ENCODE measurements at places on chromosomes 7 and 10. TPM values are rescaled to one million over a fixed set of nuclear protein-coding genes. Genes with fewer than 3 reads are reported as not detected.

The MOGAT3 gene
- total RNA-seq = not detected

The TMEM184A gene
- total RNA-seq = not detected

The LIPF gene
- total RNA-seq = not detected

The PLAC9 gene
- total RNA-seq = 3.8 TPM

The CACNB2 gene
- total RNA-seq = not detected

The HERPUD2 gene
- total RNA-seq = 12.0 TPM

The KBTBD2 gene
- 23.4 TPM for total RNA-seq

GRCh38 chr7:47452295-47452694 is 129.6 kb downstream of the TNS3 start:
- no peak for DNase-seq

- DNase-seq = no peak
These were observed 113.9 kb upstream of the STK17A start for GRCh38 chr7:43469051-43469450.

DNA sequence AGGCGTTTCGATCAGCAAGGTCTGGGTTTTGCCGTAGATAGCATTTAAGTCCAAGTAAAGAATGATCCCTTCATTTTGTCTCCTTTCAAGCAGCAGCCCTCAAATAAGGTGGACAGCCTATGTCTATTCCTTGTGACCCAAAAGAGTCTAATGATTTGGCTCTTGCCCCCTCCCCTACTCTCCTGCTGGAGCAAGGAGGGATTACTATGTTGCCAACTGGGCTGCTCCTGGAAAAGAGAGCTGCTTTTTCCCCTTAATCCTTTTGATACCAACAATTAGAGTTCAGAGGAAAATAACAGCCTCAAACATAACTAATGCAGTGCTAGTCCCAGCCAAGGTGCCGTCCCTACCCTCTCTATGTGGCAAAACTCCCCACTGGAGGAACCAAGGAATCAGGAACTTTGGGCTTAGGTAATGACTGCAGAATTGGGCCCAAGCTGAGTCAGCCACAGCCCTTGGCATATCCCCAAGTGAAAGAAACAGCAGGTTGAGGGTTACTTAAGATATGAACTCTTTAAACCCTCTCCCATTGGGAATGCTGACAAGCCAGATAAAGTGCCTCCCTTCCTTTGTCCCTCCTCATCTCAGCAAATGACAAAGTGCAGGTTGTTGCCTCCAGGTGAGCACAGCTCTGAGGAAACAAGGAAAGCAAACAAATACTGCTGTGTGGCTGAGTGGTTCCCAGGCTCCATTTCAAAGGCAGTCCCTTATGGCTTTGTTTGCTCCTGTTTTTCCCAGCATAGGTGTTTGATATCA is 643.7 kb downstream of the INHBA start:
- DNase-seq = no peak

- no peak for DNase-seq
These were observed 236.2 kb downstream of the DGKB start for GRCh38 chr7:14666304-14666703.

DNA sequence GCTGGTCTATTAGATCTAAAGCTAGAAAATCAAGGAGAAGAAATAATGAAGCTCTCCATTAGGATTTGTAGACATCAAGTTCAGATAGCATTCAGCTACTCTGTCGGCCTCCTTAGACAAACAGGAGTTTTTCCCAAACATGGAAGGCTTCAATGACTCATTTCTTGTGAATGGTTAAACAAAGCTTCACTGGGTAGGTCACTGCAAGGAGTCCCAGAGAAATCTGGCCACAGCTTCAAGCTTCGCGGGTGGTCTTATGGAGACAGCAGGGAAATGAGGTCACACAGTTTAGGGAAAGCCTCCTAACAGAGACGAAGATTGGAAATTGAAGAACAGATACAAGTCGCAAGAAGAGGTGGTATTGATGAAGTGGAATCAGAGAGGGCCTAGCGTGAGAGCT is 22.6 kb upstream of the LRRC72 start:
- no peak for DNase-seq

GRCh38 chr10:44278837-44279324 is 106.0 kb downstream of the CXCL12 start:
- DNase-seq = peak; percentile 17

- peak; percentile 80 for DNase-seq
These were observed 22.8 kb downstream of the FAM107B start for GRCh38 chr10:14751921-14752320.

DNA sequence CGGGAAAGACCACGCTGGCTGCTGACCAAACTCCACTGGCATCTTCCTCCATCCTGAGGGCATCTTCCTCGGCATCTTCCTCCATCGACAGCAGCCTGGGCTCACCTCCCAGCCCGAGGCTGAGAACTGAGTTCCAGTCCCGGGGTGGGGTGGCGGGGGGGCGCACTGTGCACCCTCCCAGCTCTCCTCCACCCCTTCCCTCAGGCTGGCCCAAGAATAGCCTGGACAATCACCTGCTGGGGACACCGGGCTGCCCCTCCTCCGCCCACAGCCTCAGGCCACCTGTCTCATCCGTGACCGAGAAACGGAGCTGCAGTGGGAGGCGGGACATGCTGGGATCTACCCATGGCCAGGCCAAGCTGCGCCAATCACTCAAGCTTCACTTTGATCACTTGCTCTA is 37.2 kb downstream of the DIP2C start:
- no peak for DNase-seq

DNA sequence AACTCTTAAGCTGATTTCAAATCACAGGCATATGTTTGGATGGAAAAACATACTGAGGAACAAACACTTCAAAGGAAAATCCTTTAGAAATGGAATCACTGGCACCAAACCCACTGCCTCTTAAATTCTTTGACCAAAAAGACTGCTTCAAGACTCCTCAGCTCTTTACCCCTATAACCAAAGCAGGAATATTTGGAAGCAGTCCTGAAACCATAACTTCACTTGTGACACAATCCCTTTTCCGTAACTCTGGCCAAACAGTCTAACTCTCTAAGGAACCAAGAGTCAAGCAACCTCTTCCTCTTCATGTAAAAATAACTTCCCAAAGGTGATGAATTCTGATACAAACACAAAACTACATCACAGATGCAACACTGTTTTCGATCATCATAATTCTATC is 104.3 kb downstream of the MTERF1 start:
- no peak for DNase-seq

GRCh38 chr7:14606101-14606500 is 296.4 kb downstream of the DGKB start:
- no peak for DNase-seq

GRCh38 chr10:110141871-110142635 is 65.4 kb upstream of the MXI1 start:
- DNase-seq = no peak

DNA sequence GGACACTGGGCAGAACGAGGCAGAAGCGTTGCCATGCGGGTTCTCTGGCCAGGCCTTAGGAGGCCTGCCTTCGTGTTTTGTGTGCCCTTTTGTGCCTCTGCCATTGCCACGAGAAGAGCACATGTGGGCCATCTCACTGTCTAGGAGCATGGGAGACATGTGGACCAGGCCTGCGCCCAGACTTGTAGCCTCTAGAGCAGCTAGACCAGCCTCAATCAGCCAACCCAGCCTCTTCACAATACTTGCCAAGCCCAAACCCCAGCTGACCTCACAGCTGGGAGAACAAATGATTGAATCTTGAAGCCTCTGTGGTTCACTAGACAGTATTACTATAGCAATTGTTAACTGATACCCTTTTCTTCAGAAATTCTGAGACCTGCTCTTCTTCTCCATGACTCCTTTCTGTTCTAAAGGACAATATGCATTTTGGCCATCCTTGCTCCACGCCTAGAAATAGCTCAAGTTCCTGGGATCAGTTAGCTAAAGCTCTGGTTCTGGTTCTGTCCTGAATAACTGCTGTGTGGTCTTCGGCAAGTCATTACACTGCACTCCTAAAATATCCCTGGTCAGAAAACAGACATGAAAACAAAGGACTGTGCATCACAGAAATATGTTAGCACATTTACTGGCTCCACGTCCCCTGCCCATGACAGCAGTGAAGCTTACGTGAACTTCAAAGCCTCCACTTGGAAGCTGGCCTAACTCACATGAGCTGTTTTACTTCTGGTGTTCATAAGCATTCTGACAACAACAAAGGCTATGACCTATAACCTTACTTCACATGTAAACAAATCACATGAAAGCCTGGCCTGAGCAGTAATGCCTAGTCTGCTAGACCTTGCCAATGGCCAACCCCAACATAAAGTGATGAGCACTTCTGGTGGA is 72.3 kb upstream of the MKRN1 start:
- no peak for DNase-seq

- no peak for DNase-seq
These were observed 35.2 kb downstream of the SEMA3A start for GRCh38 chr7:84159435-84159834.

DNA sequence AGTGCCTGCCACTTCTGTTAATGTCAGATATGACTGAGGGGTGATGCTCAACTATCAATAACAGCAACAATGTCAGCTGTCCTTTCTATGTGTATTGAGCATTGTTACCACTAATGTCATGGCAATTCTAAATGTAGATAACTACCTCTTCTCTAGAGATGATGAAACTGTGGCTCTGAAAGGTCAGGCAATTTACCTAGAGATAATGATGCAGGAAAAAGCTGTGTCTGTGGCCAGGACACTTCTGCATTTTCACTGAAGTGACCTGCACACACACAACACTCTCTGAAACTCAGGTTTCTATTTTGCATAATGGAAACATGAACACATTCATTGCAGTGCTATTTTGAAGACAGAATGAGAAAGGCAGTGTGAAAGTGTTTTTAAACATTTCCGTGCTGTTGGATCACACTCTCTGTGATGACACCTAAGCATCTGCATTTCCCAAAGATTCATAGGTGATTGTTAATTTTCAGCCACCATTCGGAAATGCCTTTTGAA is 148.2 kb downstream of the KCND2 start:
- DNase-seq = no peak

- no peak for DNase-seq
These were observed 787 bp upstream of the PLEKHA1 start for GRCh38 chr10:122373721-122374120.

DNA sequence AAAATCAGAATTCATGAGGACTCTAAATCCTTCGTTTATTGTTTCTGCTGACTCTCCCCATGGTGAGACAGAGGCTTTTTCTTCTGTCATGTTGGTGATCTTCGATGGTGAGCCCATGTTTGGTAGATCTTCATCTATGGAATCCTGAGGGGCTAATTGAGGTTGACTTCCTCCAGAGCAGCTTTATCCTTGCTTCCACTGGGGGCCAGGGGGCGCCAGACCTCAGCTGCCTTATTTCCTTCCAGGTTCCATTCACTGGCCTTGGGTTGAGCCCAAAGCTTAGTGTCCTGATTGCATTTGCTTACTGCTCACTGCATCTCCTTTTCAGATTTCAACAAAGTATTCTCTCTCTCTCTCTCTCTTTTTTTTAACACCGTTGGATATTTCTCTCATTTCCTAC is 80.7 kb downstream of the GCC1 start:
- peak; percentile 5 for DNase-seq

- no peak for DNase-seq
These were observed 291.8 kb upstream of the LYZL1 start for GRCh38 chr10:28996947-28997551.

- no peak for DNase-seq
These were observed 18.8 kb upstream of the PROSER2 start for GRCh38 chr10:11804336-11804735.

GRCh38 chr10:43420369-43421200 is 11.6 kb upstream of the HNRNPF start:
- DNase-seq = peak; percentile 92

DNA sequence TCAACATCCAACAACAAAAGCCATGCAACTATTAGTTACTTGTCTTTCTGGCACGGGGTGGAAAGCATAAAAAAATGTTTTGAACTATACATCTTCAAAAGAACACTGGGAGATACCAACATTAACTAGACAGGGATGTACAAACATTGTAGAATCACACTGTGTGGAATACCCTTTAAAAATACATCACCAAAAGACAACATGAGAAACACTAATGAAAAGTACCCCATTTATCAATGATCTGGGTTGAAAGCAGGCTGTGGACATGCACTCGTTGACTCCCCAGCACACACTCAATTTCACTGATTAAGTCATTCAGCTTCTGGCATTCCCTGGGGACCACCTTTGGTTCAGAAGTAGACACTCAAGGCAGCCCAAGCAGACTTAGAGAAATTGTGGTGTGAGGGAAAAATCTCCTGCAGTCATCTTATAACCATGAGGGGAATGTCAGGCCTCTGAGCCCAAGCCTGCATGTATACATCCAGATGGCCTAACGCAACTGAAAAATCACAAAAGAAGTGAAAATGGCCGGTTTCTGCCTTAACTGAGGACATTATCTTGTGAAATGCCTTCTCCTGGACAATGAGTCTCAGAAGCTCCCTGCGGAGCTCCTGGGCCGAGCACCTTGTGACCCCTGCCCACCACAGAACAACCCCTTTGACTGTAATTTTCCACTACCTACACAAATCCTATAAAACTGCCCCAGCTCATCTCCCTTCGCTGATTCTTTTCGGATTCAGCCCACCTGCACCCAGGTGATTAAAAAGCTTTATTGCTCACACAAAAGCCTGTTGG is 53.0 kb downstream of the CACUL1 start:
- no peak for DNase-seq

- no peak for DNase-seq
These were observed 42.8 kb downstream of the MGMT start for GRCh38 chr10:129509835-129510234.

GRCh38 chr7:23294549-23295400 is 4.4 kb upstream of the MALSU1 start:
- DNase-seq = no peak

DNA sequence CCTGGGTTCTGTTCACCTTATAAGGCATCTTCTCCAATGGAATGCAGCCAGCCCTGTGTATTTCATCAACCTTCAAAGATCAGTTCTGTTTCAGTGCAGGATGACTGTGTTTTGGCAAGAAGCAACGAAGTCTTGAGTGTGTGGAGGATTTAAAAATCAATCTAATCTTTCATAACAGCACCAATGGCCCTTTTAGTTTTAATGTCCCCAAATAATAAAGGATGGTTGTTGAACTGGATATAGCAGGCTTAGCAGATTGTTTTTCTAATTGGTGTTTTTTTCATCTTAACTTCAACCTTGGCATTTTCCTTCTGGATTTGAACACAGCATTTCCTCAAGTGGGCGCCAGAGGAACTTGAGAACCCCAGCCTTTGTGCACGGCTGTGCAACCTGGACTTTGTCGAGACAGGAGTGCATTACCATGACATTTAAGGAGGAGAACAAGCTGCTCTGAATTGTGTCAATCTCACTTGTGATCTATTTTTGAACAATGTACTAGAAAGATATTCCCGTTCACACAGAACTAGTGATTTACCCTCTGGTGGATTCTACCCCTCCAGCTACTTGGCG is 313.3 kb upstream of the AKR1E2 start:
- peak; percentile 42 for DNase-seq

DNA sequence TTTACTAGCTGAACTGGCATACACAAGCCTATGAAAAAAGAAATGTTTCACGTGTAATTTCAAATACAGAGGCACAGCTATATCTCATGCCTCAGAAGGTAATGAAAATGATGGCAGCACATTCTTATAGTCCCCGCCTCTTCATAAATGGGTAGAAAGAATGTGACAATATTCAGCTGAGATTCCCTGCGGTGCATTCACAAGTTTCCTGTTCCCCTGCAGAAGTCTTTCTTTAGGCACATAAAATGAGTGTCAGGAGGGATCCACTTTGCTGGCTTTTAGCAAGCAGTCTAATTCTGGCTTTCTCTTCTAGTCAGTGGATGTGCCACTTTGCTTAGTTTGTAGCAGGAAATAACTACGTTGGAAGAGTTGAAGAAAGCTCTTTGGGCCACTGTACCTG is 56.1 kb downstream of the DGKB start:
- DNase-seq = no peak
